ENCODE measurements at places on chromosomes 1 and 21.

- DNase-seq, result no peak
Observed at GRCh38 chr1:156114919-156115513, 505 bp downstream of the LMNA start.

DNA sequence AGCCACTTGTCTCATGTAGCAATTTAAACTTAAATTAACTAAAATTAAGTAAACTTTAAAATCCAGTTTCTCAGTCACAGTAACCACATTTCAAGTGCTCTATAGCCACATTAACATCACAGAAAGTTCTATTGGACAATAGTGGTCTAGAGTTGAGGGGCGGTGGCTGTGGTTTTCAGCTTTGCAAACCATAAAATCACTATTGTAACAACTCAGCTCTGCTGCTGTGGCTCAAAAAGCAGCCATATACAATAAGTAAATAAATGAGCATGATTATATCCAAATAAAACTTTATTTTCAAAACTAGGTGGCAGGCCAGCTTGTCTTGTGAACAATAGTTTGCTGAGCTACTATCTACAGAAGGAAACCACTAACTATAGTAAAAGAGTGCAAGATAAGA lies 43.4 kb upstream of the C1orf53 start:
- no peak for DNase-seq

DNA sequence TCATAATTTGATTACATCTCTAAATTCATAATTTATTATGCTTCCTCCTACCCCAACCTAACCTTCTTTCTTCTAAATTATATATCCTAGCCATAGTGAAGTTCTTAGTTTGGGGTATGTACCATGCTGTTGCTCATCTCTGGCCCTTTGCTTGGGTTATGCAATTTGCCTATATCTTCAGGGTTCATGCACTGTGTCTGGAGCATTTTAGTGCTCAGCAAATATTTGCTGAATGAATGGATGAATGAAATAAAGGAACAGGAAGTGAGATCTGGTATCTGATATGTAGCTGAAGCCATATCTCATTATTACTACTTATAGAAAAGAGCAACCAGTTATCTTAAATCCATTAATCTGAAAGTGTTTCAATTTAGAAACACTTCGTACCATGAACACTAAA lies 137.6 kb downstream of the GPATCH2 start:
- no peak for DNase-seq

DNA sequence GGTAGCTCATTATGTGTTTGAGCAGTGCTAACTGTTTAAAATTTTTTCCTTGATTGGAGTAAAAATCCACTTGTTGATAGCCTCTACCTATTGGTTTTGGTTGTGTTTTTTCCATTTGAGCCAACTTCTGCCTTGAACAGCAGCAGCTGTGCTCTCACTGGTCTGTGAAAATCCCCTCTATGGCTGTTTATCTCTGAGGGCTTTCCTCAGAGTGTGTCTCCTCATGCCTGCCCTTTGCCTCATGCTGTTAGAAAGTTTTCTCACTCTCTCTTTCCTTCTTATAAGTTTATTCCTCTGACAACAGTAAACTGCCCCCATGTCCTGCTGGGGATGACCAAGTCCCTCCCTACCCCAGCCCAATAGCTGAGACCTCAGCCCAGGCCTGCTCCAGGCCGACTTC lies 14.1 kb downstream of the REG4 start:
- no peak for DNase-seq

DNA sequence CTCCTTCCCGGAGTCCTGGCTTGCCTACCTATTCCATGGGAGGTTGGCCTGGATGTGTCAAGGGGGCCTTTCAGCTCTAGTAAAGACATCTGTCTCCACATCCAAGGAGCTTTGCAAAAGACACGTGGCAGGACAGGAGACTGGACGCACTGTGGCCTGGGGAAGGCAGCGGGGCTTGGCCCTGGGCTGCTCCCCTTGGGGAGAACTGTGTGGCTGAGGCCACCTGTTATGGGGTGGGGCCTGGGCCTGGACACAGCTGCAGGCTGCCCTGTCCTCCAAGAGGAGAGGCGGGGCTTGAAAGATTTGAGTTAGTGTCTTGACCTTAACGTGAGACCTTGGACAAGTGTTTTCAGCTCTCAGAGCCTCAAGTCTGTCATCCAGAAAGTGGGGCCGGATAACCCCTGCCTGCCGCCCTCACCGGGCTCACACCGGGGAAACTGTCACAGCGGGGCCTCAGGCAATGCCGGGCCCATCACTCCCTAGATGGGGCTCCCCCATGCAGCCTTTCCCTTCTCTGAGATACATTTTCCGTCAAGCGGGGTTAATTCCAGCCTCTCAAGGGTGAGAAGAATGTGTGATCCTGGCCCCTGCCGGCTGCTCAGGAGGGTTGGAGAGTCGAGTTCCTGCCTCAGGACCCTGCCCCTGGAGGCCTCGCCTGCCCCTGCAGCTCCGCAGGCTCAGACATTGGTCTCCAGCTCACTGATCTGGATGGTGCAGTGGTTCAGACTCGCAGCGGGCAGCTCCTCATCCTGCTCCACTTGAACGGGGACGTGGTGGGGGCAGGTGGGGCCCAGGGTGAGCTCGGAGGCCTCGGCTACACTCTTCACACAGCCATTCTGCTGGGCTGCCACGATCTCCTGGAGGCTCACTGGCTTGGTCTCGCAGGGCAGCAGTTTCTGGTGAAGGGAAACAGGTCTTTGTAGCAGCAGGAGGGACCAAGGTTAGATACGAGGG lies 25.6 kb downstream of the PODN start:
- DNase-seq, result no peak

DNA sequence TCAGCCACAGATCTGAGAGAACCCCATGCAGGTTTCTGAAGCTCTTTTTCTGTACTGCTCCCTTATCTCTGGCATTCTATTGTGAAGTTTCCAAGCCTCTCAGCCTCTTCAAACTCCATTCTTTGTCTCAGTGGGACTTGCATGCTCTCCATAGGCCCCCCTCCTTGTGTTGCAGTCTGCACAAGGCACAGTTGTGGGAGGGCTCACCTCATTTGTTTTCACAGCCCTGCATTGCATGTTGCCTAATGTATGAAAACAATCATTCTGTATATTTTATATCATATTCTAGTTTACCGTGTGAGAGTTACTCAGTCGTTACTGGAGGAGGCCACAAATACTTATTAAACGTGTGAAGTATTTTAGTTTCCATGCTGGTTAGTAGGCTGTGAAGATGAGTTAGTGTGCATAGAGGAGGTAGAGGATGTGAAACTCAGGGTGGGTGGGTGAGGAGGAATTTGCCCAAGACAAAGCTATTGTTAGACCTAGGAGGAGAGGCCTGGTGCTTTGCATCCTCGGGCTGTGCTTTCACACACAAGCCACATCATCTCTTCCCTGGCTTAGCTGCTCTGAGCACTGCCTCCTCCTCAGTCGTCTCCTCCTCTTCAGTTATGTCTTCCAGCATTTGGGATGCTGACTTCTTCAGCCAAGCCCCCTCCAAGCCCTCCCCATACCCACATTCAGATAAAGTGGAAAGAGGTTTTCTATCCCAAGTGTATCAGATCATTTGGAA lies 7.8 kb upstream of the CHI3L2 start:
- no peak for DNase-seq
